ENCODE measurements at places on chromosomes 6 and 20.

- no peak for DNase-seq
Measured at GRCh38 chr6:68506911-68507310, 128.2 kb upstream of the ADGRB3 start.

- no peak for DNase-seq
Measured at GRCh38 chr20:31963889-31964288, 4.1 kb upstream of the XKR7 start.

DNA sequence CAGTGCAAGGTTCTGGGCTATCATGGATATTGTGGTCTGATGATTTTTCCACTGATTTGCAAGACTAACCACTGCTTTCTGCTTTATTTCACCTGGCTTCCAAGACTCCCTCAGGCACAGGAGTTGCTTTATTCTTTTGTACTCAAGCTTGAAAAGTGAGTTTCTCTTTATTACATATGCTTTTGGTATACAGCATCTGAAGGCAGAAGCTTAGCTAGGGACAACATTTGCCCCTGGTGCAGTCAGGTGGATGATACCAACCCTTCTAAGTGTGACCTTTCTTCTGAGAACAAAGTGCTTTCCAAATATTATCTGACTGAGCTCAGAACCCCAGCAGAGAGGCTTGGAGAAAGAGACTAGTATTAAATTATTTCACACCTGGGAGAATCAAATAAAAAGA is 94.0 kb upstream of the PHACTR1 start:
- DNase-seq = no peak

- DNase-seq = no peak
Measured at GRCh38 chr6:110816677-110817076, 1.4 kb upstream of the CDK19 start.

DNA sequence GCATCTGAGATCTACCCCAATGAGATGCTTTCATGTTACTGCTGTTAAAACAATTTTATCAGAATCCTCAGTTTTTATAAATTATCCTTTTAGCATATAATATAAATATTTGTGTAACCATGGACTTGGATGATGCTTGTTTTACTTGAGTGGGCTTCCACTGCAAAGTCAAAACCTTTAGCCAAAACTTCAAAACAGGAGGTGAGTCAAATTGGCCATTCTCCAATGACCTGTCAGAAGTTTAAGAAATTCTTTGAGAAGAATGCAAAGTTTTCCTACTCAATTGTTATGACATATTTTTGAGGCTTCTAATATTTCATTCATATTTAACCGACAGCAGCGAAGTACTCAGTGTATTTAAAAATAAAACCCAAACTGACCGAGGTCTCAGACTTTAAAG is 507.9 kb downstream of the EYS start:
- DNase-seq = no peak
